Activated T-cell treated with anti-CD3 and anti-CD28 coated beads for 4 hours (primary cell): ENCODE measurements at places on chromosomes 11 and 22.

DNA sequence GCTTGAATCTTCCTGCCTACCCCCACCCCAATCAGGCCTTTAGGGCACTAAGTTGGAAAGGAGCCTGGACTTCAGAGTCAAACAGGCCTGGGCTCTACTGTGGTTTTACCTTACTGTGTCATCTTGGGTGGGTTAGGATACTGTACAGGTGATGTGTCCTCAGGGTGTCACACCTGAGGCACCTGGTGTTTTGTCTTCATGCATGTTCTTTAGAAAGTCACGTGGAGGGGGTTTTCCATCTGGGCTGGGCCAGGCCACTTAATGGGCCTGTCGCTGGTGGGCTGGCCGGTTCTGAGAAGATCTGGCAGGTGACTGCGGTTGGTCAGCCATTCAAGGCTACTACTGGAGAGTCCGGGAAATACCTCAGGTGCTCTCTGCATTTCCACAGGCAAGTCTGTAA lies 92.6 kb downstream of the SWAP70 start:
- no peak for DNase-seq

DNA sequence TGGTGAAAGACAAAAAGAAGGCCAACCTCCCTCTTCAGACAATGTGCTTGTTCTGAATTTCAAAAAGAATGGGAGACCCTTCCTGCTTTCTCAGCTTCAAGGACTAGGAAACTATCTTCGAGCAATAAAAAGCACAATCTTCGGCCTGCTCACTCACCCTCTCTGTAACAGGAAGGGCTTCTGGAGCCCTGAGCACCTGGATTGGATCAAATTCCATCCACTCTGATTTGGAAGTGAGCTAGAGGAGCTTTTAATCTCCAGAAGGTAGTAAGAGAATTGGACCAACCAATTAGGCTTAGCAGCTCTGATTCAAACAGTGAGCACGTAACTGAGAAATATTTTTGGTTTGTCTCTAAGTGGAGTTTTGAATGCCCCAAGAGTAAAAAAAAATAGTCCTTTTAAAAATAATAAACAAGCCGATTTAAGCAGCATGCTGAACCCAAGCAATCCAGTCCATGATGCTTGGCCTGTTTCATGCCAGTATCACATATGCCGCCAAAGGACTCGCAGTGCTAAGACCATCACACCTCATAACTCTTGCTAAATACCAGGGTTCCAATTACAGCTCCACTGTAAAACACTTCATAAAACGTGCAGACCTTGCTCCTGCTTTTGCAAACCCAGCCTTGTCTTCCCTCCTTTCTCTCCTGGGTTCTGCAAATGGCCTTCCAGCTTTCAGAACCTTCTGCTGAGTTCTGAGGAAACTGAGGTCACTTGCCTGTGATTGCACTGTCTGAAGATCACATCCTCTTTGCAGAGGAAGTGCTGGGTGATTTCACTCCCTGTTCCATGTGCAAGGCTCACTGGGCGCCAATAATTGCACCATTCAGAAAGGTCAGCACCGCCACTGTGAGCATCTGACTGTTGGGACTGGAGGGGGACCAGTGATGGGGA lies 74.4 kb downstream of the SLC1A2 start:
- no peak for DNase-seq

GRCh38 chr11:12786891-12787290 lies 112.7 kb downstream of the TEAD1 start:
- no peak for DNase-seq

DNA sequence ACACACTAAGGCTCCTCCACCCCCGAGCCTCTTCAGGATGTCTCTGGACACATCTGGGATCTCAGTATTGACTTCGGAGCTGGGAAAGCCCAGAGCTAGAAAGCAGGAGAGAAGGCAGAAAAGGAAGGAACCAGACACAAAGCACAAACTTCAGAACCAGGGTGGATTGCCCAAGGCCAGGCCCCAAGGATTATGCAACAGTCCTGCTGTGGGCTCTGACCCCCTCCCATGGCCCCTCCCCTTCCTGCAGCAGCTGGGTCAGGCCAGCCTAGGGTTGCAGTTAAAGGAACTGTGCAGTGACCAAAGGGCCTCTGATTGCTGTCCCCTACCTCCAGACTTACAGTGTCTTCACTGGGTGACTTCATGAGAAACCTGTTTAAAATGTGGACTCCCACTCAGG lies 5.3 kb downstream of the KCNE3 start:
- no peak for DNase-seq

DNA sequence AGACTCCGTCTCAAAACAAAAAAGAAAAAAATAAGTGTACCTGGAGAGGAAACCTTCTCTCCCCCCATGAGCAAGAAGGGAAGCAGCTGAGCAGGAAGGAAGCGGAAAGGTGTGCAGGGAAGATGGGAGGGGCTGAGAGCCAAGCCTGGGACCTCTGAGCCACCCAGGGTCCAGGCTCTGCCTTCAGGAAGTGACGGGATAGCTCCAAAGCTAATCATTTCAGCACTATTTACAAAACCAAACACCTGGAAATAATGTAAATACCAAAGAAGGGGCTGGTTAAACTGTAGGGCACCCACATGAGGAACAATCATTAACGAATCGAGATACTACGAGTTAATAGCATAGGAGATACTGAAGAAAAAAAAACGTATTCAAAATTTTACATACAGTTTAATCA lies 27.9 kb downstream of the ARRB1 start:
- DNase-seq, result no peak

DNA sequence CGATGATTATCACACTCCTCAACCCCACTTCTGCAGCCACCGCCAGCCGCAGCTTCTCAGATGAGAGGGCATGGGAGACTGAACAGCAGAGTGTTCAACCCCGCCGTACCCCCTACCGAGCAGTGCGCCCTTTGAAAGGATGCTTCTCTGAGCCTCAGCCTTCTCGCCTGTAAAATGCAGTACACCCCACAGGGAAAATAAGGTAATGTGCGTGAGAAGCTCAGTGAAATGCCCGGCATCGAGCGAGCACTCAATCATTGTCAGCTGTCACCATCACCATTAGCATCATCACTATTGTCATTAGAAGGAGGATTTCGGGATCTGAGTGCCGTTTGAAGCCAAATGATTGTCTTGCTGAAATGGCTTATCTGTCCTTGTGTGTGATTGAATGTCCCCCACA lies 13.6 kb downstream of the TRIM29 start:
- no peak for DNase-seq

DNA sequence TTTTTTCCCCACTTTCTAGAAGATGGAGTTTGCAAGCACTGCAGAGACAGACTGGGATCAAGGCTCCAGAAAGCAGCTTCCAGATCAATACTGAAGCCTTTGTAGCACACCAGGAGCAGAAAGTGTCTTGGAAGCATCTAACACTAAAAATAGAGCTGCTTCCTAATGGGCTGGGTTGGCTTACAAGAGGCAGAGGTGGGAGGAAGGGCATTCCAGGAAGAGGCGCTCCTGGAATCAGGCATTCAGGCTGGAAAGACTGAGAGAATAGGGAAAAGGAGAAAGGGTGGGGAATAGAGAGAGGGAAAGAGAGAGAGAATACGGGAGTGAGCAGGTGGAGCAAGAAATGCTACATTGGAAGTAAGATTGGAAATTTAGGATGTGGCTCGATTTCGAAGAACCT lies 395.9 kb downstream of the OPCML start:
- no peak for DNase-seq

- no peak for DNase-seq
Observed at GRCh38 chr11:104324276-104324675, 160.3 kb upstream of the PDGFD start.

DNA sequence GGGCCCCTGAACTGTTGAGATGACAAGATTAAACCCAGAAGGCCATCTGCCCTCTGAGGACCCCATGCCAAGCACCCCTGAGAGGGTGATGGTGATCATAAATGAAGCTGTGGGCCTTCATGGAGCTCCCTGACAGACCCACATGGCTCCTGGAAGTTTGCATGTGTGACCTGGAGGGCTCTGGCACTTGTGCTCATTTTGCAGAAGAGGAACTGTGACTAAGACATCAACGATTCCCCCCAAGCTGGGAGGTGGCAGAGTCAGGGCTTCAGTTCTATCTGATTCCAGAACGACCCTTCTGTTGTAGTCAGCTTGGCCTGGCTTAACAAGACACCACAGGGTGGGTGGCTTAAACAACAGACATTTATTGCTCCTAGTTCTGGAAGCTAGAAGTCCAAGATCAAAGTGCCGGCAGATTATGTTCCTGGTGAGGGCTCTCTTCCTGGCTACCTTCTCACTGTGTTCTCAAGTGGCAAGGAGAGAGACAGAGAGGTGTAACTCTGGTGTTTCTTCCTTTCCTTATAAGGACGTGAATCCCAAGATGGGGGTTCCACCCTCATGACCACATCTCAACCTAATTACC lies 46.4 kb upstream of the CD82 start:
- DNase-seq, result no peak

DNA sequence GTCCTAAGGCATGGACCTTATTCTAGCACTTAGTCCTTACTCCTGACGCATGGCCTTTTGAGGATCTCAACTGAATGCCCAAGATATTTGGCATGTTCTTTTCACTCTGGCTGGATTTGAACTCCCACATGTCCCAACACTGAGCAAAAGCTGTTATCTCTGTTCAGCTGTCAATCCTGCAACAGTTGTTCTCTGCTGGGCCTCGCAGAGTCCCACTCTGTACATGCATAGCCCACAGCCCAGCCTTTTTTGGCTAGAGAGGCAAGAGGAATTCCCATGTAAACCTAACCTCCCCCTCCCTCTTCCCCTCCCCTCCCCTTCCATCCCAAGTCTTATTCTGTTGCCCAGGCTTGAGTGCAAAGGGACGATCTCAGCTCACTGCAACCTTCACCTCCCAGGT lies 21.8 kb upstream of the DRG1 start:
- no peak for DNase-seq

DNA sequence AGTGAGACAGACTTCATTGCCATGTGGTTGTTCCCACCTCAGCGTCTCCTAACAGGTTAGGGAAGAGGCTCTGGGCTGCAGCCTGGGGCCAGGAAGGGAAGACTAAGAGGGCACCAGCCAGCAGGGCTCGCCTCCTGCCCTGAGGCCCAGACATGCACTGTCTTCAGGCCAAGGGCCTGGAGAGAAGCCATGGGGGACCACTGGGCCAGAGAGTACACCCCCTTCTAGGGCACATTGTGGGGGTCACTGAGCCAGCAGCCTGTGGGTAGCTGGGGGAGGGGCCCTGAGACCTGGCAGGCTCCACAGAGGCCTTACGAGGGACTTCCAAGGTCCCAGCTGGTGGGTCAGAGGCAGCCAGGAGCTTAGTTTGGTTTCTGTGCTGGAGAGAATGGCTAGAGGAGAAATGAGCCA lies 25.0 kb upstream of the MYRF start:
- DNase-seq, result no peak

DNA sequence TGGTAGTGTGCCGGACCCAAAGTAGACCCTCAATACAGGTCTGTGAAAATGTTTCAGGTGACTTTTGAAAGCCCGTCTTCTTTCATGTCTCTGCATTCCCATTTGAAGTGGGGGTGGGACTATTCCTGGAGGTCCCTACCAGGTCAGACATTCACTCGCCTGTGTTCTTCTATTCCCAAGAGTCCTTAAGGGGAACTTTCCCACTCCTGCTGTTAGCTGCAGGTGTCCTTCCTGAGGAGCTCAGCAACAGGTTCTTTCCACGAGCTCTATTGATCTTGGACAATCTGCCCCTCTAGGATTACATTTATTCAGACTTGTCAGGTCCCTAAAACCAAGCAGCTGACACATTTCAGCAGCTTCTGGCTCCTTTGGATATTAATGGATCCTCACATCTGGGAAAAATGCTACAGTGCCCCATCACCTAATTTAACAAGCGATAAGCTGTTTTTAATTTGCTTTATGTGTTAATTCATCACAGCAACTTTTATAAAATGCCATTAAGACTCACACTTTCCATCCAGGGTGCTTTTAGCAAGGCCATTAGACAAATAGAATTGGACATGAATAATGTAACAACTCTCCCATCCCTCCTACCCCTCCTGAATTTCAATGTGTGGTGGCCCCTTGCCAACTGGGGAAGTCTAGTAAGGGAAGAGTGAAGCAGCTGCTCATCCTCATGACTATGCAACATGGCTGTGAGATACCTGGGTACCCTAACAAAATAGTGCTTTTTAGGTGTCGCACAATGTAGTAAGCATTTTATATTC lies 259.5 kb upstream of the CCDC90B start:
- DNase-seq, result no peak

GRCh38 chr11:59079086-59079485 lies 7.0 kb upstream of the GLYATL1B start:
- DNase-seq, result no peak

DNA sequence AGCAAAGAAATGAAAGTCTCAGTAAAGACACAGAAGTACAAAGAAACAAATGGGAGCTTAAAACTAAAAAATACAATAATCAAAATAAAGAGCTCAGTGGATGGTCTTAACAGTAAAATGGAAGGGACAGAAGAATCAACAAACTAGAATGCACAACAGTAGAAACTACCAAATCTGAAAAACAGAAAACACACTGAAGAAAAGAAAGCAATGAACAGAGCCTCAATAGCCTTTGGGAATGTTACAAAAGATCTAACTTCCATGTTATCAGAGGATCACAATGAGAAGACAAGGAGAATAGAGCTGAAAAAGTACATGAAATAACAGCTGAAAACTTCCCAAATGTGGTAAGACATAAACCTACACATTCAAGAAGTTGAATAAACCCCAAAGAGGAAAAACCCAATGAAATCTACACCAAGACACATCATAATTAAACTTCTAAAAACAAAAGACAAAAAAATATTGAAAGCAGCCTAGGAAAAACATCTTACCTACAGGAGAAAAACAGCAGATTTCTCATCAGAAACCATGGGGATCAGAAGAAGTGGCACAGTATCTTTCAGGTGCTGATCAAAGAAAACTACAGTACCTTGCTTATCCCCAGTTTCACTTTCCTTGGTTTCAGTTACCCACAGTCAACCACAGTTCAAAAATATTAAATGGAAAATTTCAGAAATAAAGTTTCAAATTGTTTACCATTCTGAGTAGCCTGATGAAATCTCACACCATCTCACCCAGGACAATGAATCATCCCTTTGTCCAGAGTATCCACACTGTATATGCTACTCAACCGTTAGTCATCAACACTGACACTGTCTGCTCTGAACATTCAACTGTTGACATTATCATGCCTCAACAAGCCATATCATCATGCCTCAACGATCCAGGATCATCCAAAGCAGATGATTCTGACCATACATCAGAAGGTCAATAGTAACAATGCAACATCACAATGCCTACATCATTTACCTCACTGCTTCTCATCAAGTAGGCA lies 22.2 kb downstream of the RRAS2 start:
- DNase-seq, result no peak

DNA sequence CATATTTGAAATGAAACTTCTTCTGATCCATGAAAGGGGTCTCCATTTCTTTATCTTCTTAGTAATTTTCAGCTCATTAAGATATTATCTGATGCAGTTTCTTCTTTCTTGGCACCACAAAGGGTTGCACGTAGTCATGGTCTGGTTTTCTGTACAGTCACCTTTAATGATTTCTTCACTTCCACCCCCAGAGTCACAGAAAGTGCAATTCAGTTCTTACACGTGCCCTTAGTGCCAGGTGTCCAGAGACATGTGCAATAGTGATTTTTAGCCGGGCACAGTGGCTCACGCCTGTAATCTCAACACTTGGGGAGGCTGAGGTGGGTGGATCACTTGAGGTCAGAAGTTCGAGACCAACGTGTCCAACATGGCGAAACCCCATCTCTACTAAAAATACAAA lies 202.8 kb upstream of the MTNR1B start:
- no peak for DNase-seq
